ENCODE measurements at places on chromosomes 2 and 18.

DNA sequence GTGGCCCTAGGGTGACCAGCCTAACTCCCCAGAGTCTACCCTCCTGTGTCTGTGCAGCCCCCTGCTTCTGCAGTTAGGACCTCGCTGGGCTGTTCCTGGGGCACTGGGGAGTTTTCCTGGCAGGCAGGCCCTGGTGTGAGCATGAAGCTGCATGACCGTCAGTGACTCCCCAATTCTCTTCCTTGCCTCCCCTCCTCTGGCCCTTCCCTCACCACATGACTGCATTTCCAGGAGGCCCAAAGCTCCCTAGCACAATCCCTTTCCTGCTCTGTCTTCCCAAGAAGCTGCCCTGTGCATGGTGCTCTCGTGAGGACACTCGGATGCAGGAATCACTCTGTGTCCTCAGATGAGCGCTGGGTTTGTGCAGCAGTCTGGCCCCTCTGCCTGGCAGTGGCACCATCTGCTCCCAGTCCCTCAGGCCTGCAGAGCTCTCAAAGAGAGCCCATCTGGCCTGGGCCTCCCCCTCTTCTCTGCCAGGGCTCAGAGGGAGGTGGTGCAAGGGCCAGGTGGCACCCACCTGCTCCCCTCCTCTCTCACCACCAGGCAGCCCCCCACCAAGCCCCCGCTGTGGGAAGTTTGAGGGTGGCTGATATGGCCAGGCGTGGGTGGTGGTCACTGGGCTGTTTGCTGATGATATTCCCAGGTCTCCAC is 125.6 kb upstream of the HS6ST1 start:
- DNase-seq = no peak

- DNase-seq = no peak
Measured at GRCh38 chr2:235055891-235056516, 104.2 kb downstream of the SH3BP4 start.

GRCh38 chr2:66445925-66446871 is 11.3 kb downstream of the MEIS1 start:
- DNase-seq = no peak

DNA sequence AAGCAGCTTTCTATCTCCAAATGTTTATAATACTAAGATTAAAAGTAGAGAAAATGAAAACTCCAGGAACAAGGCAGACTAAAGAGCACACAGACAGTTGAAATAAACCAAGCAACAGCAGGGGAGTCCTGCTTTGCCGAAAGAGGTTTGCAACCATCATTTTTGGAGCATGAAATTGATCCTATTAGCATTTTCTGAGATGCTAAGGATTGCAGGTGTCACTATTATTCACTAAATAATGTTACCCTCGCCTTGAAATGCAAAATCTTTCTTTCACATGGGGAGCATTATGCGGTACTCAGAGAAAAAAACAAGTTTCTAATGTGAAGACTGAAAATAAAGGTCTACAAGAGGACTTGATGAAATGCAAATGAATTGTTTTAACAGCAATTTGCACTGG is 81.7 kb upstream of the DNAJC10 start:
- DNase-seq = no peak

- DNase-seq = no peak
Measured at GRCh38 chr2:133685636-133686215, 117.5 kb upstream of the NCKAP5 start.

DNA sequence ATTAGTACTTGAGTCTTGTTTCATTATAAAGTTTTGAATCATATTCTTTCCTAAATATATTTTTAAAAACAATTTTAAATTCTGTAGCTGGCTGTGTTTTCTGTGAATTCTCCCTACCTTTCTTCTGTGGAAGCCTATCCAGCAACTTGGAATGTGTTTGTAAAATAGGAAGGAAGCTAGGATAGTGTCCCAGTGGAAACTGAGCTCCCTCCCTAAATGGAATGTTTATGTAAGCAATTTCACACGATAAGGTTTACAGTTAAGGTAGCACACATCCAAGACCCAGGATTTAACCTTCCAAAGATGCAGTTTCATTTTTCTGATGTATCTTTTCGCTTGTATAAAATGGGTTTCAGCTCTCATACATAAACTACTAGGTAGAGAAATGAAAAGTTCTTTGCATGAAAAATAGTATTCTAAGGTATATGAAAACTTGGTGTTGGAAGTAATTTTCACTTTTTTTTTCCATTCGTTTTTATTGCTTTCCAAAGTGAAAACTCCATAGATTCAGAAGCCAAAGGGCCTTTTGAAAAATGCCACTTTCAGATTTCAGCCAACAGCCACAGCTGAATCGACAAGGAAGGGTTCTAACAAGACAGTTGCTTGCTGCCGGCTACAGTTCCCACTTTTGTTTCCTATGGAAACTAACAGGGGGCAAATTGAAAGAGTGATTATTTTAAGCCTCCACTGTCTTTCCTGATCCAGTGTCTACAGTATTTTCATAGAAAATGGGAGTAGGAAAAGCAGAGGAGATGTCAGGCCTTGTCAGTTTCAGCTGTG is 405.1 kb upstream of the POU3F3 start:
- DNase-seq = no peak

GRCh38 chr2:99670768-99671734 is 181.2 kb upstream of the REV1 start:
- no peak for DNase-seq

DNA sequence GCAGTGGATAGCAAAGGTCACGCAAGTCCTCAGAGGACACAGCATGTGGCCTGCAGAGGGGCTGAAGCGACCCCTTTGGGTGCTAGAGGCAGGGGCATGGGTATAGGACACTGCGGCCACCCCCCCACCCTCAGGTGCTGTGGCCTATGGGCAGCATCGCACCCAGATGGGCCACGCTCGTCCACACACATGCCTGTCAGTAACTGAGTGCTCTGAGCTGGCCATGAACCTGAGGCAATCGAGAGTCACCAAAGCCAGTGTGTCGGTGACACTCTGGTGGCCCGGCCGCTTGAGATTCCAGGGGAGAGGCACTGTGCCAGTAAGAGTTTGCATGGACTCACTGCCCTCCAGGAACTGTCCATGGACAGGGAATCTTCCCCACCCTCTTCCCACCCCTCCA is 22.7 kb upstream of the PTPN2 start:
- no peak for DNase-seq

GRCh38 chr2:177078416-177078815 is 134.2 kb upstream of the HNRNPA3 start:
- DNase-seq = no peak

GRCh38 chr18:10053861-10054260 is 140.0 kb downstream of the VAPA start:
- DNase-seq = no peak

GRCh38 chr2:181781078-181781786 is 100.9 kb upstream of the NEUROD1 start:
- DNase-seq = no peak

DNA sequence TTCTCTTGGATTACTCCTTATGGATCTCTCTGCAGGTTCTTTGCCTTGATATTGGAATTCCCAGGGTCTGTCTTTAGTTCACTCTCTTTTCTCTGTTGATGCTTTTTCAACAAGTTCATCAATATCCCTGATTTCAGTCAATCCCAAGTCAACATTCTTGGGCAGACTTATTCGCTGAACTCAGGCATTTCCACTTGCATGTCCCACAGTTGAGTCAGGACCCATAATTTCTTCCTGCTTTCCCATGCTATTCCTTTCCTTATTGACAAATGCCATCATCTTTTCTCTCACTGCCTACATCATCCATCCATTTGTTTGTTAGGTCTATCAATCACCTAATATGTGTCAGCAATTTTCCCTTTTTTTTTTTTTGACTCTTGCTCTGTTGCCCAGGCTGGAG is 11.6 kb downstream of the GPD2 start:
- no peak for DNase-seq

- DNase-seq = no peak
Measured at GRCh38 chr2:98805412-98806171, 74.7 kb upstream of the MGAT4A start.

- DNase-seq = no peak
Measured at GRCh38 chr2:168732100-168732499, 70.3 kb upstream of the NOSTRIN start.

- DNase-seq = no peak
Measured at GRCh38 chr2:137912371-137912770, 51.9 kb upstream of the HNMT start.

GRCh38 chr18:26746398-26746797 is 119.1 kb downstream of the AQP4 start:
- no peak for DNase-seq

GRCh38 chr2:176558574-176559140 is 289.4 kb downstream of the MTX2 start:
- no peak for DNase-seq
